ENCODE measurements at places on chromosomes 6 and 20.

DNA sequence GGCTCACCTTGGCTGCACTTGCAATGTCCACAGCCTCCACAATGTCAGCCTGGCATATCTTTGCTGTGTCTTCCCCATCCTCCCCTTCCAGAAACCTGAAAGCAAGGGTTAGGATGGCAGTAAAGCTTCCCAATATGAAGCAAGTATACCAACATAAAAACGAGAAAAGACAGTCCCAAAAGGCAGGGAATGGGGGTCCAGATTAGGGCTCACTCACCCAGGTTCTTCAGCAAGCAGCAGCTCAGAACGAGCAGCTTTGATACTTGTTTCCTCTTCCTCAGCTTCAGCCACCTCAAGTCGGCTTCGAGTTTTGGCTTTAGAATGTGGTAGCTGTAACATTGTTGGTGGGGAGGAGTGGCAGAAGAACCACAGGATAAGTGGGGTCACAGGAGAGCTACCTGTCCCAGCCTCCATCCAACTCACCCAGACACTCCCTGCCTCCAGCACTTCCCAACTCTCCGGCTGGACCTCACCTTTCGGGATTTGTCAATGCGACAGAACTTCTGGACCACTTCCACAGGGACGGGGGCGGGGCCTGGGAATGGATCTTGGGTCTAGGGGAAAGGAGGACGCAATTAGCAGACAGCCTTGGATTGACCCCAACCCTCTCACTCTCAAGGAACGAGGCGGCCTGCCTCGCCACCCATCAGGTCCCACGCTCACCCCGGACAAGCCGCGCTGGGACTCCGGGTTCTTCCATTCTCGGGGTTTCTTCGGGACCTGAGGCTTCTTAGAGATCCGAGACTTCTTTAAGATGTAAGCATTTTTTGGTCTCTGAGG lies 708 bp downstream of the WDR46 start:
- no peak for DNase-seq

DNA sequence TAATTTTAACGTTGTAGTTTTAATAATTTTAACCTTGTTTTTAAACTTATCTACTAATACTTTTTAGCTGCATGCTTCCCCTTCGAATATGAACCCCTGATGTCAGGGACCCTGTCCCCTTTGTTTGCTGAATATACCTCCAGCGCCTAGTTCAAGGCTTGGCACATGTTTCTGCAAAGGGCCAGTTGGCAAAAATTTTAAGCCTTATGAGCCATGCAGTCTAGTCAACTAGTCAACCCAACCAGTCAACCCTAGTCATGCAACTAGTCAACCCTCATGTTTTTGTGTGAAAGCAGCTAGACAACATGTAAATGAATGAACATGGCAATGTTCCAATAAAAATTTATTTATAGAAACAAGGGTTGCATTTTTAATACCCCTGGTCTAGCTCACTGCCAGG lies 119.8 kb downstream of the BCAS1 start:
- DNase-seq, result no peak

DNA sequence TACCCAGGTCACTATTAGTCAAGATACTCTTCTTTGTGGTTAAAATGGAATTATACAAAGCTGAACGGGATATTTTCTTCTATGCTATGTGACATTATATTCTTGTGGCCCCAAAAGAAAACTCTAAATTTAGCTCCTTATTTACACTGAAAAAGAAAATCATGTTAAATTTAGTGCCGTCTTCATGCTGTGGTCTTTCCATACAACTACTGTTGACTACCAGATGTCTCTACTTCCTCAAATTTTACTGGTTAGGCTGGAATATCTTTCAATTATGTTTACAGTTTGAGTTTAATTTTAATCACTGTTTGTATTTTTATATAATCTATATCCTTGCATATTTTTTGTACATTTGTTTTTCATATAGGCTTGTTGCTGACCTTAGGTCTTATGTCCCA lies 95.6 kb upstream of the FOXO3 start:
- DNase-seq, result no peak

DNA sequence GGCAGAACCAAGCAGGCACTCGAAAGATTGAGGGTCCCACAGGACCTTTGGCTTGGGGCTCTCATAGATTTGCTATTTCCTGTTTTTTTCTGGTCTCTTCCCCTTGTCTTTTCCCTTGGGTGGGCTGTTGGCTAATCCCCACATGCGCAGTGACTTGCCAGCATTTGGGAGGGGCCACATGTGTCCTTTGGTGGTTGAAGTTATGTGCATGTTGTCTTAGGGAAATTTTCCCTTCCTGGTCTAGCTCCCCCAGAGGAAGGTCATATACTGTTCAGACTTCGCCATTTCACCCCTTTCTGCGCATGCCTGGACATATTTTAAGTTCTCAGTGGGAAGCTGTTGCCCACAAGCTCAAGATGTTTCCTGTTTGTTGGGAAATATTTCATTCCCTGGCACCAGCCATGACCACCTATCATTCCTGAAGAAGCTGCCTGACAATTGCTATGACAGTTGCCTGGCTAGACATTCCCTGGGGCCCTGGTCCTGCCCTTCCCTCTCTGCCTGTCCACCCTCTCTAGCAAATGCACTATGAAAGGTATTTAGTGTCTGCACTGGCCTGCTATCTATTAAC lies 156.2 kb upstream of the THBS2 start:
- no peak for DNase-seq

DNA sequence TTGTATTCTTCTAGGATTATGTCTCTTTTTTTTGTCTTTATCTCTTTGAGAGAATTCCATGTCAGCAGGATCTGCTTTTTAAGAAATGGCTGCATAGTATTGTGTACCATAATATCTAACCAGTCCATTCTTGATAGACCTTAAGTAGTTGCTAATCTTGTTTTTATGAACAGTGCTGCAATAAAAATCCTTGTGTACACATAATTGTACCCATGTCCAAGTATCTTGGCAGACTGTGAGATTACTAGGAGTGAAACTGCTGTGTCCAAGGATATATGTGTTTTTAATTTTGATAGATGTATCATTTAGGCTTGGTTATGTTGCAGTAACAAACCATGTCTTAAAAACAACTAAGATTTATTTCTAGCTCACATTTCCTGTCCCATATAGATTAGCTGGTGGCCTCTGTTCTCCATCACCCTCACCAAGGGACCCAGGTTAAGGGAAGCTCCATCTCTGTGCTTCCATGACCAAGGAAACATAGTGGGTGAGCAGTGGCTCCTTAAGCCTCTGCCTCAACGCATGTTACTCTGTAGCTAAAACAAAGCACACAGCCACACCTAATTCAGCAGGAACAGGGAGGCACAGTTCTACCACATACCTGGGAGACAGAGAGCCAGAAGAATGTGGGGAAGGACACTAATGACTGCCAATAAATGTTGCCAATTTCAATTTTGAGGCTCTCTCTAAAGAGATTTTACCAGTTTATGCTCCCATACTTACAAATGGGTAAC lies 12.1 kb upstream of the SUMO4 start:
- no peak for DNase-seq

DNA sequence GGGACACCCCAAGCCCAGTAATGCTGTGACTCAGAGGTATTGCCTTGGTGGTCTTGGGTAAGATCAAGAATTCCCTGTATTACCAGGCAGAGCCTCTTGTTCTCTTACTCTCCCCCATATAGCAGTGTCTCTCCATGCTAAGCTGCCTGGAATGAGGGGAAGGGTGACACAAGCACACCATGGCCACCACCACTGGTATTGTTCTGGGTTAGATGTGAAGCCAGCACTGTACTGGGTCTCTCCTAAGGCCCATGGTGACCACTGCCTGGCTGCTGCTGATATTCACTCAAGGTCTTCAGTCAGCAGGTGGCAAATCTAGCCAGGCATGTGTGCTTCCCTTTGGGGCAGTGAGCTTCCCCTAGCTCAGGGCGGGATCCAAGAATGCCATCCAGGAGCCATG lies 36.5 kb downstream of the TAF11 start:
- no peak for DNase-seq

DNA sequence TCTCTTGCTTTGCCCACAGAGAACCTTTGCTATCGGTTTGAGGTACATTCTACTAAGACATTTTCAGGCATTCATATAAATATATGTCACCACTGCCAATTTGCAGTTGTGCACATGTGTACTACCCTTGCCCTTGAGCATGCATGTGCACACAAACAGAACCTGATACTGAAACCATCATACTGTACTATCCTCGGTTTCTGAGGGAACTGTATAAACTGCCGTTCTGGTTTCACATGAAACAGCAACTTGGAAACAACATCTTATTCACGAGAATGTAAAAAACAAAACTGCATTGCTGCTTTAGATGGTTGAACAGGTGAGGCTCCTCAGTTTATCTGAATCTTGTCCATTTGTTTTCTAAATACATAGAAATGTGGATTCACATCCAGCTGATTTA lies 151.2 kb upstream of the TMEM170B start:
- DNase-seq, result no peak

DNA sequence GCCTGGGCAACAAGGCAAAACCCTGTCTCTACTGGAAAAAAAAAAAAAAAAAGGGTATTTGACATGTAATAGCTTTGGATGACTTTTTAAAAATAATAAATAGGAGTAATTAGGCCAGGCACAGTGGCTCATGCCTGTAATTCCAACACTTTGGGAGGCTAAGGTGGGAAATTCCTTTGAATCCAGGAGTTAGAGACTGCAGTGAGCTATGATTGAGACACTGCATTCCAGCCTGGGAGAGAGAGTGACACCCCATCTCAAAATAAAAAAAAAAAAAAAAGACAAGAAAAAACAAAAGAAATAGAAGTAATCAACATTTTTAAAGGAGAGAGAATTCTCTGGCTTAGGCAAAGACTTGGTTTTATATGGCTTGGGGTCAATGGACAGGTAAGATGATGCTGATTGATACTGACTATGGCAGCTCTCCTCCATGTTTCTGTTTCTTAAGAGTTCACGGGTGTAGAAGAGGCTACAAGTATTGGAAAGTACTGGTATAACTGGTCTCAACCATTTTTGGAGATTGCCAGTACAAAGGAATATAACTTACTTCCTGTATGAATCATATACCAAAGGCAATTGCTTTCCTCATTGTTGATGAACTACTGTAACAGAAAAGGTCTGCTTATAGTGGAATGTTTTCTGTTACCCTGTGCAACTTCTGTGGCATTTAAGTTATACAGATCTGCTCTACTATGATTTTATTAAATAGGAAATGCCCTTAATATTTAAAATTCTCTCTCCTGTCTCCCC lies 10.1 kb downstream of the MAP3K5 start:
- DNase-seq, result no peak

DNA sequence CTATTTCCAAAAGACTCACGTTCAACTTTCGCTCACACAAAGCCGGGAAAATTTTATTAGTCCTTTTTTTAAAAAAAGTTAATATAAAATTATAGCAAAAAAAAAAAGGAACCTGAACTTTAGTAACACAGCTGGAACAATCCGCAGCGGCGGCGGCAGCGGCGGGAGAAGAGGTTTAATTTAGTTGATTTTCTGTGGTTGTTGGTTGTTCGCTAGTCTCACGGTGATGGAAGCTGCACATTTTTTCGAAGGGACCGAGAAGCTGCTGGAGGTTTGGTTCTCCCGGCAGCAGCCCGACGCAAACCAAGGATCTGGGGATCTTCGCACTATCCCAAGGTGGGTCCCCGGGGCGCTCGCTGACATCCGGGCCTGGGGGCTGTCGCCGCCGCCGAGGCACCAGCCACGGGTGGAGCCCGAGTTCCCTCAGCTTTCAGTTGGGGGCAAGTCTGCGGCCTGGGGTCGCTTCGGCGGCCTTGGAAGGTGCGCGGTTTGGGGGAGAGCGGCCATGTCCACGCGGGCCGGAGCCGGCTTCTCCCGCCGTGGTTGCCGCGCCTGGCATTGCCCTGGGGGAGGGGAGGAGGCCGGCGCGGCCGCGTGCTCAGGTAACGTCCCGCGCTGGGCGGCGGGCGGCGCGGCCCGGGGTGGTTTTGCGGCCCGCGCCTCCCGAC lies 429 bp downstream of the AMD1 start:
- no peak for DNase-seq

GRCh38 chr6:456358-456867 lies 64.9 kb downstream of the IRF4 start:
- no peak for DNase-seq

GRCh38 chr6:34095741-34096140 lies 50.1 kb downstream of the GRM4 start:
- no peak for DNase-seq

DNA sequence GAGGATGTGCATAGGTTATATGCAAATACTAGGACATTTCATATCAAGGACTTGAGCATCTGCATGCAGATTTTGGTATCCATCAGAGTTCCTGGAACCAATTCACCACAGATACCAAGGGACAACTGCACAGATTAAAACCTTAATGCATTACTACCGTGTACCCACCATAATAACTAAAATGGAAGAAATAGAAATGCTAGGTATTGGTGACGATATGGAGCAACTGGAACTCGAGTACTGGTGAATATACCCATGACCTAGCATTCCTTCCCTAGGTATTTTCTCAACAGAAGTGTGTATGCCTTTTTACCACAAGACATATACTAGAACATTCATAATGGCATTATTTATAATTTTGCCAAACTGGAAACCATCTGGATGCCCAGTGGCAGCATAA lies 18.5 kb downstream of the KCNS1 start:
- DNase-seq, result no peak
